Natural killer cell (primary cell): ENCODE measurements at places on chromosomes 13 and 19. TPM values are rescaled to one million over a fixed set of nuclear protein-coding genes. Genes with fewer than 3 reads are reported as not detected.
A peak's percentile ranks its signal among the peaks of the same experiment; 100 is the strongest.

GRCh38 chr19:49422407-49423070, 702 bp downstream of the PTH2 start:
- peak; percentile 62 for DNase-seq

DNA sequence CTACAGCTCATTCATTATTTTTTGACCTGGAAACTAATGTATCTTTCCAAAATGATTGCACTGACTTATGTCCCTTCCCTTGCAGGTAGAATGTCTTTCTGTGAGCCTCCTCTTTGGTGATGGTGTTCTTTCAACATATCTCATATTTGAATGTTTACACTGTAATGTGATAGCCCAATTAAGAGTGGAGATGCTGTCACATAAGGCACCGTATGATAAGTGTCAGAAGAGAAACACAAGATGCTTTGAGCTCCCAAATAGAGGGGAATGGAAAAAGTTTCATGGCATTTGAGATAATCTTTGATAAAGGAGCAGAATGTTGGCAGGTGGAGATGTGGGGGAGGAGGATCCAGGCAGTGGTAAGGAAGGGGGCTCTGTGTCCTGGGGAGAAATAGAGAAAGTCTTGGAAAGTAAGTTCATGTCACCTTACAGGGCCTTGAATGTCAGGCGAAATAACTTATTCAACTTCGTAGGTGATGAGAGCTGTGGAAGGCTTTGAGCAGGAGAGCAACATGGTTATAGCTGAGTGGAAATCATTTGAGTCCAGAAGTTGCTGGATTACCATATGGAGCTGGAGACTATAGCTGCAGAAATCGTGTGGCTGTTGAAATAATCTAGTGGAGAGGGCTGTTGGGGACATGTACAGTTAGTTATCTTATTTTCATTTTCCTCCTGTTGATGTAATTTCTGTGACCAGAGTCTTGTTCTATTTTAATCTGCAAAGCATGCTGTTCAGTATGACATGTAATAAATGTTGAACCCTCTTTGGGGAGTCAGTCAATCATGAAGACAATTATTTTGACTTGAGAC, 10.3 kb upstream of the RNF113B start:
- DNase-seq: no peak

GRCh38 chr19:4035018-4035566, 27.6 kb downstream of the PIAS4 start:
- DNase-seq: no peak

DNA sequence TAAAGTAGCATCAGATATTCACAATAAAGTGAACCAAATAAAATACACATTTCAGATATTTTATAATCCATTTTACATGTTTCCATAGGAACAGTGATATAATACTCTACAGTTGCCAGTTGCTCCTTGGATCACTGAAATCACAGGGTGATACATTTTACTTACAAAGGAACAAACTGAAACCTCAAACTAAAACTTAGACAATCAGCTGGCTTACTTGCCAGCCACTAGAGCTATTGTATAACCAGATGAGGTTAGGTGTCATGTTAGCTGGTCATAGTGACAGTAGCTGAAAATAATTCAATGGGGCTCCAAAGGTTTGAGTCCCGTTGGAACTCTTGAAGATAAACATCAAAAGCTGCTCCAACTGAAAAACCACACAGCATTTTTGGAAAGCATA, 274.6 kb downstream of the ITGBL1 start:
- DNase-seq: no peak

- DNase-seq: no peak
These were observed 1.7 kb upstream of the ANKRD10 start for GRCh38 chr13:110916301-110917142.

- no peak for DNase-seq
These were observed 419 bp downstream of the MRPS31 start for GRCh38 chr13:40770609-40770933.

GRCh38 chr19:45663800-45664199, 4.2 kb upstream of the GIPR start:
- no peak for DNase-seq

- DNase-seq: no peak
These were observed 157.9 kb downstream of the COL4A1 start for GRCh38 chr13:110149036-110149435.

GRCh38 chr19:4357921-4358326, 14.6 kb downstream of the MPND start:
- DNase-seq: no peak

ZNF229 gene
- total RNA-seq: 0.09 TPM
